ENCODE measurements at places on chromosomes 6 and 20. TPM values are rescaled to one million over a fixed set of nuclear protein-coding genes. Genes with fewer than 3 reads are reported as not detected.

ADTRP gene
- 52.1 TPM for total RNA-seq

ISM1 gene
- total RNA-seq, result 0.29 TPM

NR2E1 gene
- total RNA-seq, result not detected

OSBPL2 gene
- 23.6 TPM for total RNA-seq

ADGB gene
- not detected for total RNA-seq

SLC22A7 gene
- not detected for total RNA-seq

PPP1R3G gene
- not detected for total RNA-seq

COX4I2 gene
- total RNA-seq, result not detected

BCLAF1 gene
- 117 TPM for total RNA-seq

SOX18 gene
- total RNA-seq, result not detected

BMP5 gene
- not detected for total RNA-seq

CSNK2A1 gene
- 164 TPM for total RNA-seq

RBBP8NL gene
- not detected for total RNA-seq

CST5 gene
- total RNA-seq, result not detected

PTGIS gene
- total RNA-seq, result not detected

TCF15 gene
- not detected for total RNA-seq

SCP2D1 gene
- not detected for total RNA-seq

SLC26A8 gene
- not detected for total RNA-seq

- DNase-seq, result no peak
These were observed 141.1 kb downstream of the SYNDIG1 start for GRCh38 chr20:24610341-24611115.

GRCh38 chr6:134733801-134734200 is 216.1 kb downstream of the ALDH8A1 start:
- no peak for DNase-seq

DNA sequence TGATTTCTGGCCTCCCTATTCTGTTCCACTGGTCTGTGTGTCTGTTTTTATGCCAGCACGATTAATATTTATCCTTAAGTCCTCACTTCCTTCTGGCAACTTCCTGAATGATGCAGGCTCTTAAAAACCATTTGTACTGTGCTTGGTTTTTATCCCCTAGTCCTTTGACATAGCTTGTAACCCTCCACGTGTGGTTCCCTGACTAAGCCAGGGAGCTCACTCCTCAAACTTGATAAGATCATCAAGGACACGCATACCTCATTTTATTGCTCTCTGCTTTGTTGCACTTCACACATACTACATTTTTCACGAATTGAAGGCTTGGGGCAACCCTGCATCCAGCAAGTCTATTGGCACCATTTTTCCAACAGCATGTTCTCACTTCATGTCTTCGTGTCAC is 166.4 kb upstream of the UST start:
- no peak for DNase-seq

- no peak for DNase-seq
These were observed 795.6 kb downstream of the TENT5A start for GRCh38 chr6:80956898-80957297.

- no peak for DNase-seq
These were observed 679.5 kb downstream of the KHDRBS2 start for GRCh38 chr6:61606500-61606899.

- no peak for DNase-seq
These were observed 11.2 kb downstream of the NKX2-4 start for GRCh38 chr20:21386111-21386510.

GRCh38 chr20:17169585-17170136 is 57.2 kb upstream of the PCSK2 start:
- DNase-seq, result no peak

- peak; percentile 88 for DNase-seq
These were observed 867 bp downstream of the MTHFD1L start for GRCh38 chr6:150866147-150866990.

GRCh38 chr6:111957623-111958315 is 84.5 kb upstream of the FYN start:
- DNase-seq, result no peak

- DNase-seq, result no peak
These were observed 6.5 kb downstream of the PHIP start for GRCh38 chr6:79071547-79071946.

GRCh38 chr6:11241793-11242201 is 9.3 kb upstream of the NEDD9 start:
- no peak for DNase-seq

DNA sequence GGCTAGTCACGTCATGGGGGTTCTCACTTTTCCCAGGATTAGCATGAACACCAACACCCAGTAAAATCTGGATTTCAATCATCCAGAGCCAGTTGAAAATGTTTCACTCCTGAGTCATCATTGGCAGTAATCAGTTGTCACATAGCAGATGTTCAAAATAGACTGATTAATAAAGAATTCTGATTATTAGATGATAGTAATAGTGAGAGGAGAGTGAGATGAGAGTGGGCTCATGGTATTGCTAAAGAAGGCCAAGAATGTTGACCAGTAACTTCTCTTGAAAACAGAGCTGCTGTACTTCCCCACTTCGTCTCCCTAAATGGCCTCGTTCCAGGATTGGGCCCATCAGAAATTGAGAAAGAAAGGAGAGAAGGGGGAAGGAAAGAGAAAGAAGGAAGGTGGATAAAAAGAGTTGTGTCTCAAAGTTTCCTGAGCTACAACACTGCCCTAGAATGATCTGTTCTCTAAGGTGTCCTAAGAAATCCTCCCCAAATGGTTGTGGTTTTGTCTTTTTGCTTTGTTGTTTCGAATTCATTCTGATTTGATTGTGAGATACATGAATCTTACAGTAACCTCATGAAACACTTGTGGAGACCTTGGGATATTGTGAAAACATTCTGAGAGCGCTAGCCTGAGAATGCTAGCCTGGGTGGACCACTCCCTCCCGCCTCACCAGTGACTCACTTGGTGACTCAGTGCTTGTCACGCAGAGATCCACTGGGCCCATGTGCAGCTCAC is 502.2 kb upstream of the JARID2 start:
- peak; percentile 92 for DNase-seq

GRCh38 chr6:4781426-4781825 is 5.2 kb downstream of the CDYL start:
- DNase-seq, result no peak

- DNase-seq, result no peak
These were observed 25.5 kb upstream of the OCSTAMP start for GRCh38 chr20:46575937-46576461.

- DNase-seq, result no peak
These were observed 190.2 kb upstream of the SNX9 start for GRCh38 chr6:157632821-157633220.

DNA sequence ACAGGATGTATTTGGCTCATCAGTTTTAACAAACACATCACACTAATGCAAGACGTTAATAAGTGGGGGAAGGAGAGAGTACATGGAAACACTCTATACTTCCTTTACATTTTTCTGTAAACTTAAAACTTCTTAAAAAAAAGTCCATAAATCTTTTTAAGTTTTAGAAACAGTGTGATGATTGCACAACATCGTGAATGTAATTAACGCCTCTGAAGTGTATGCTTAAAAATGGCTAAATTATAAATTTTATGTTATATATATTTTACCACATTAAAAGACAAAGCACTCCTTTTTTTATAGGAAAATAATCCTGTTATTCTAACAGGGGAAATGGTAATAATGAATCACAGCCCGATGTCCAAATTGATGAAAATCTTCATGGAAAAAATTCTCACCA is 144.1 kb upstream of the RUNX2 start:
- no peak for DNase-seq

DNA sequence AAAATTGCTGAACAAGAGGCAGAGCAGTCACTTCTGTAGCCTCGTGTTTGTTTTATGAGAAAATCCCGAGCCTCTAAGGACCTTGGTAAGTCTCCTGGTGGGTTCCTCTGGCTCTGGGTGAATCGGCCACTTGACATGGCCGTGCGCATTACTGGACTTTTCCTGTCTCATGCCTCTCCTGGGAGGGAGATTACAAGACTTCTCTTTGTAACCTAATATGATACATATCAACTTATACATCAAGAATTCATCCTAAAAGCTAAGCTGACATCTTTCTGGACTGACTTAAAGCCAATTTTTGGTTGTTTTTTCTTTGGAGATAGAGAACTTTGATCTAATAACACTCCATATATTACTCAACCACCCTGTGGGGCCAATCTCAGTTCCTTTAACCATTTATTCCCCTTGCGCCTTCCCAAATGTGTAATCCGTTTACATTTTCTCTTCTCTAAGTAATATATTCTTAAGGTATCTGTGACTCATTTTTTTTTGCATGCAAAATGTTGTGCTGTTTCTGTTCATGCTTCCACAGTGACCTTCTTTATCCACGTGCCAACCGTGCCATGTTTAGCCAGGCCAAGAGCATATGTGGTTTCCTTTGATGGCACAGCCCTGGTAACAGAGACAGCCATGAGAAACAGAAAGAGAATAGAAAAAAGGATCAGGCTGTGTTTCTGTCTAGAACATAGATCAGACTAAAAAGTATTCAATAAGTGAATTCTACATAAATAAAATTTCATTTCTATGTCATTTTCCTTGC is 47.5 kb upstream of the JAG1 start:
- no peak for DNase-seq

GRCh38 chr6:90107371-90107770 is 189.3 kb downstream of the BACH2 start:
- DNase-seq, result no peak

- DNase-seq, result no peak
These were observed 138.6 kb upstream of the AFDN start for GRCh38 chr6:167688123-167688522.

GRCh38 chr20:61295249-61295648 is 43.2 kb downstream of the CDH4 start:
- no peak for DNase-seq

DNA sequence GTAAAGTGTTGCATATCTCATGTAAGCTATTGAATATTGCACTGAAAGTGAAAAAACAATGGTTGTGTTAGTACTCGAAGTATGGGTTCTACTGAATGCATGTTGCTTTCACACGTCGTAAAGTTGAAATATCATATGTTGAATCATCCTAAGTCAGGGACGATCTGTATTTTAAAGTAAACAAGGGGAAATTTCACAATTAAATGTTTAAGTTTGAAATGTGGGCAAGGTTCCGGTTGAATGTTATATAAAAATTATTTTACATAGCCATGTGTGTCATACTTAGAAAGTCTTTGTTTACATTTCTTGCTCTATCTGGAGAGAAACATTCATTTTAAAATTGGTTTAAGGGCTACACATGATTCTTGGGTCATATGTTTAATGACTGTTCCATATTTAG is 76.8 kb downstream of the AKAP7 start:
- DNase-seq, result no peak

DNA sequence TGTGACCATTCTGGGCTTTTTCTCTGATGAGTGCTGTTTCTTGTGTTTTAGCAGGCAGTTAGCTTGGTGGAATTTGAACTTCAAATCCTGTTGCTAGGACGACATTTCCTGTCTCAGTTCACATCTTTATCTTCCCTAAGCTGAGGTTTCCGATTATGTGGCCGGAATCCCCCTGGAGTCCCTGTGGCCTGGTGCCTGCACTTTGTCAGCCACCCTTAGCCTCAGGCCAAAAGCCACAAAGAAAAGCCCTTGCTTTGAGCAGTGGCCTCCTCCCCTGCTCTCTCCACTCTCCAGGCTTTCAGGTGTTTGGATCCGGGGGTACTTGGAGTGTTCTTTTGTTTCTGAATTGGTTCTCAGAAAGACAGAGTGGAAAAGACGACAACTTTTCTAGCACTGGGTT is 59.9 kb upstream of the PMEPA1 start:
- DNase-seq, result no peak

DNA sequence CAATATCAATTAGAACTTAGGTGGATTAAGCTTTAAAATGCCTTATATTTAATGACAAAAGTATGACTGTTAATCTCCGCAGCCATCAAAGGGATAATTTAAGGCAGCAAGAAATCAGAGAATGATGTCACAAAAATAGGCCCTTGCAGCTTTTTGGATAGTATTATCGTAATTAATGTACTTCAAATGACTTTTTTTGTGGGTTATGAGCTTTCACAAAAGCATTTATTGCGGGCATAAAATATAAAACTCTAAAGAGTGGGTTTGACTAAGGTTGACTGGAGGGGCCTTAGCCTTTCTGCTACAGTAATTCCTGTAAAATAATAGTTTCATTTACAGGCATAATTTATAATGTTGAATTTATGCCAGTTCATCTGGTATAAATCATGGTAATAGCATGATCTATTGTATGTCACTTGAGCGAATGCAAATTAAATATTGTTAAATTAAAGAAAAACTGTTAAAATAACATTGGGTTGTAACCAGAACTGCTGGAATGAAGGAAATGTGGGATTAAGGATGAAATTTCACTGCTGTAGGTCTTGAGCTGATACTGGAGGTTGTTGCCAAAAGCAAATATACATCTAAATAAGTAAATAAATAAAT is 78.5 kb upstream of the ZFP64 start:
- DNase-seq, result no peak

Measured in activated naive CD4-positive, alpha-beta T cell treated with anti-CD3 and anti-CD28 coated beads for 36 hours (primary cell).